ENCODE measurements at places on chromosomes 7 and 10.

DNA sequence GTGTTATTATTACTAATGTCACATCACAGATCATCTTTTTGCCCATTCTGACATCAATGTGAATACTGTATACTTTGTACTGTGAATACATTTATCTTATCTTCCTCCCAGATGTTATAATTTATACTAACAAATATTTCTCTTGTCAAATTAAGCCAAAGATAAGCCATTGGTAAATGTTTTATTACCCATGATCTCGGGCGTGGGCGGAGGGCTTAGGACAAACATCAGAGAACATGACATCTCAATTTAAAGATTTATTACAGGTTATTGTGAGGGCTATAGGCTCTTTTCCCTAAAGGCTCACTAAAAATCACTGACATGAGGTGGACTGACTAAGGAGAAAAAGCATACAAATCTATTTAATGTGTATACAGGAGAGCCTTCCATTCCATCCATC is 58.2 kb upstream of the DGKB start:
- DNase-seq: no peak

DNA sequence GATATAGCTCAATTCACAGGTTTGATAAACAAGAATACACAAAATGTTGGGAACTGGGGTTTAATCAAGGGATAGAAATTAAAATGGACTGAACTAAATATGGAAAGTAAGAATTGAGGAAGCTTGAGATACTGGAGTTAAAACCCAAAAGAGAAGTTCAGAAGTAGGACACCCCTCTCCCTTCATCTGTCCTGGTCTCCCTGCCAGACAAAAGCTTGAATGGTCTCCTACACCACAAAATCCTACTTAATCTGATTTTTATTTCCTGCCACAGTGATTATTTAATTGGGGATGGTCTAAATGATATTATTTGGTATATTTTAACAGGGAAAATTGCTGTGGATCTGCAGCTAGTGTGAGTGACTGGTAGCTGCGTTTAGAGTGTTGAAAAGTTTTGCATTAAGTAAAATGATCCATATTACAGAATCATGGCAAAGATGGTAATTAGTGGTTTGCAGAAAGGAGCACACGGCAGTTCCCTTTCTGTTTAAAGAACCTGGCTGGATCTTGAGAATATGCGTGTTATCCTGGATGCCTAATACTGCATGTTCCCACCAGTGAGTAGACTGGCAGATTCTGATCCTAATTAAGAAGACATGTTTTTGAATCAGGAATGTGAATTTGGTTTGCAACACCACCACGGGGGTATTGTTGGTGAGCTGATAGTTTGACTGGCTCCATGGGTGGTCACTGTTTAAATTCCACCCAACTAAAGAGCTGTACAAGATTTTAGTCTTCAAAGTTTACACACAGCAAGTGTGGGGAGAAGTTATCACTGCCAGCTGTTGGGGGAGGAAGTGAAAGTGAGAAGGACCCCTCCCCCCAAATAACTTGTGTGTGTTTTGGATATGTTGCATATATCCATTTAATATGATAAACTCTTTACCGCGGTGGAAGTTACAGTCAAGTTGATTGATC is 5.5 kb downstream of the RBM20 start:
- DNase-seq: no peak

- DNase-seq: no peak
These were observed 7.3 kb downstream of the POLL start for GRCh38 chr10:101580486-101581399.

GRCh38 chr10:111076682-111077478 is at the start of gene ADRA2A:
ADRA2A (plus strand) TSS chr10:111077029; CDS start chr10:111077997, 968 bp downstream.
- DNase-seq: no peak

GRCh38 chr7:87128861-87129267 is 23.4 kb upstream of the DMTF1 start:
- DNase-seq: no peak

- DNase-seq: no peak
These were observed 18.0 kb downstream of the RNLS start for GRCh38 chr10:88565072-88565471.

DNA sequence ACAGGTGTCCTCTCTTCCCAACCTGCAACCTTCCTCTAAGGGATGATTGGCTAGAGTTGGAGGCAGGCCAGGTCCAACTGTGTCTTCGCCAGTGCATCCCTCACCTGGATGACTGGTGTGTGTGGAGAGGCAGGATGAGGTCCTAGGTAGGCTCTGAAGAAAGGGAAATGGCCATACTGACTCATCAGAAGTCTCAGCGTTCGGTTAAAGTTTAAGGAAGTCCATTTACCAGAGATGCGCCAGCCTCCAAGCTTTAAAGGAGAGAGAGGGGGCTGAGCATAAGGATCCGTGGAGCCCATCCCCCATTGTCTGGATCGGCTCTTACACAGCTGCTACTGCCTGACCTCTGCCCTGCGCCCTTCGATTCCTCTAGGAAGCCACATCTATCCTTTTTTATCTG is 4.4 kb downstream of the KEL start:
- DNase-seq: no peak

DNA sequence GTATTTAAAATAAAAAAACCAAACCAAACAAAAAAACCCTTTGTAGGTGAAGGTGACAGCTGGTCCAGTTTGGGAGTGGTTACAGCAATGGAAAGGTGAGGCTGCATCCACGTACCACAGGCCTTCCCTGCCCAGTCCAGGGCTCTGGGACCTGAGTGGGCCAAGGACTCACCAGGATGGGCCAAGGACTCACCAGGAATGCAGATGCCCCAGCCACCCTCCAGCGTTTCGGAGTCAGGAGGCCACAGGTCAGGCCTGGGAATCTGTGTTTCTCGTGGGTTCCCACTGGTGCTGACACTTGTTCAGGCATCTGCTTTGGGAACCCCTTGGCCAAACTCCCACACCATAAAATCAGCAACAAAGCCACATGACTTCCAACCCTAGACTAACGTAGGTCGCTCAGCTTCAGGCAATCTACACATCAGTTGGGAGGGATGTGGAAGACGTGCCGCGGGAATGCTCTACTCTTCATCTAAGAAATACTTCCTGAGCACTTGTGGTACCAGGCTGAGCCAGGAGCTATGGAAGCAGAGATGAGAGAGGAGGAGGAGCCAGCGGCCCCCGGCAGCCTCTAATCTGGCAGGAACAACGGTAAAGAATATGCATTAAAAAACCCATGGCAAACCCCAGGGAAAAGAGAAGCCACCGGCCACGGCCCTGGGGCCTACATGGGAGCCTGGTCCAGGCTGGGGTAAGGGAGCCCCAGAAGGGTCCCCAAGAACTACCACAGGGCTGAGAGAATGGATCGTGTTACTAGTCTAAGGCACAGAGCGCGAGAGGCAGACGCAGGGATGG is 473.4 kb downstream of the PTPRN2 start:
- no peak for DNase-seq

DNA sequence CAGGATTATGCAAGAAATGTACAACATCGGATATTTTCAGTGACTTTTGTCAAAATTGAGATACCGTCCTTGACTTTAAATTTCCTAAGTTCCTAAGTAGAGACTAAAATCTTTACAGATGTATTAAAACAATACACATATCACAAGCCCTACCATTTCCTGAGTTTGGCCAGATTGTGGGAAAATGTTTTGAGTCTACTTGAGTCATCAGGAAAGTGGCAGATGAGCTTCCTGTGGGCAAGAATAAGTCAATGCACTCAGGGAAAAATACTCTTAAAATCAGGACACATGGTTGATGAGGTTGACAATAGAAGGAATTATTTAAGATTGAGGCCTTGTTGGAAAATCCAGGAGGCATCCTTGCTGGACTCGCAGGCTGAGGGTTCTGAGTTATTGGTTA is 162.5 kb downstream of the SNX10 start:
- DNase-seq: no peak

GRCh38 chr7:44985033-44985695 is 6.3 kb upstream of the MYO1G start:
- no peak for DNase-seq

DNA sequence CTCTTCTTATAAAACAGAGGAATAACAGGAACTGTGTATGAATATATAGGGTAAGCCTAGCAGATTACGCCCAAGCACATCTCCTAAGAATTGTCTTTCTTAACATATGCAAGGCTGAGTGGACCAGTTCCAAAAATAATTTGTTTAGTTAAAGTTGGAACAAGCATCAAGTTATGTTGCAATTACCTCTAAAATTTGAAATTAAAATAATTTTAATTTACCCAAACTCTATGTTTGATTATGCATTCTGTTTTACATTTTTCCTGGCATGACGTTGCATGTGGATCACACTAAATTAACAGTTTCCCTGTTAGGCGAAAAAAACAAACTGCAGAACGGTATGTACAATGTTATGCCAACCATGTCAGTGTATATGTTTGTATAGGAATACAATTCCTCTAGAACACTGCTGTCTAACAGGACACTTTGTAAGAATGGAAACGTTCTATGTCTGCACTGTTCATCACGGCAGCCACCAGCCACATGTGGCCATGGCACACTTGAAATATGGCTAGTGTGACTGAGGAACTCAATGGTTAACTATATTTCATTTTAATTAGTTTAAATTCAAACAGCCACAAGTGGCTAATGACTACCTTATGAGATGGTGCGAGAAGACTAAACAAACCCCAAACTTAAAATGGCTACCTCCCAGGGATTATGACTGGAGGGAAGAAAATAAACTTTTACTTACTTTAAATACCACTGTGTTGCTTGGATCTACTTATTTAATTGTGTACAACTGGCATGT is 281.1 kb upstream of the KLF14 start:
- DNase-seq: no peak

DNA sequence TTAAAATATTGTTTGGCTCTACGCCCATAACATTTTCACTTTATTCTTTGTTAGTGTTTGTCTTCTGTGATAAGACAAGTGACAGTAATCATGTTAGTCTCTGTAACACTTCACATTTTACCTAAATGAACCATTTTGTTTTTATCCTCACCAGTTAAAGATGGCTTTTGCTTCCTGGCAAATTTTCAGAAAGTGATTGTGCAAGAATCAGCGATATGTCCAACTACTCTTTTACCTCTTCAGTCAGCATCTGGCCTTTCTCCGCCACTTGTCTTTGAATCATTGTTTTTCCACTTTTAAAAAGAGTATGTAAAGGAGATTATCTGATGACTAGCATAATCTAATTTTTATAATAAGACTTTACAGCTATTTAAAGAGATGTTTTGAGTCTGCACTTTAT is 3.5 kb downstream of the DGKB start:
- DNase-seq: no peak

DNA sequence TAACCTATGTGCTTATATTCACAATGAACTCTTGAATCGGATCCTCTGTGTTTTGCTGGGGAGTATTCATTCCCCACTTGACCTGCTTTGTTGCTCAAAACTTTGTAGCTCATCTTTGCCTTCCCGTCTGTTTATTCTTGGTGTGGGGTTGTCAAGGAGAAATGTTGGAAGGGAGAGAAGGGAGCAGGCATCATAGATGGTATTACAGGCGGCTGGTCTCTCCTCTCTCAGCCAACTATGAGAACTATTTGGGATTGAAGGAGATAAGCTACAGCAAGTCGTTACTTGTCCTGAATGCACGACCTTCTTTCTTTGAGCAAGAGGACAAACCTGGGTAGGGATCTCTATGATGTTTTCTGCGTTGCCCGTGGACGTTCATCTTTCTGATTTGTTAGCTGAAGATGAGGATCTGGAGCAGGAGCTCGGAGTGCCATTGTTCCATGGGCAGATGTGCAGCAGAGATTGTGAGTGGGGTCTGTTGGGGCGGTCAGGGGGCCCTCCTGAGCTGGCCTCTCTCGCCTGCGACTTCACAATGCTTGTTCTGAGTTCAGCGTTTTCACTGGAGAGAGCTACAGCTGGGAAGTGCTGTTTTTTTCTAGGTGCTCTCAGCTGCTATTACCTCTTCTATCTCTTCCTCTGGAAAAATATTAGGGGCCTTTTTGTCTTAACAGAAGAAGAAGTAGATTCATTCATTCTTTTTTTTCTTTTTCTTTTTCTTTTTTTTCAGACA is 126.9 kb upstream of the KLF6 start:
- DNase-seq: no peak

DNA sequence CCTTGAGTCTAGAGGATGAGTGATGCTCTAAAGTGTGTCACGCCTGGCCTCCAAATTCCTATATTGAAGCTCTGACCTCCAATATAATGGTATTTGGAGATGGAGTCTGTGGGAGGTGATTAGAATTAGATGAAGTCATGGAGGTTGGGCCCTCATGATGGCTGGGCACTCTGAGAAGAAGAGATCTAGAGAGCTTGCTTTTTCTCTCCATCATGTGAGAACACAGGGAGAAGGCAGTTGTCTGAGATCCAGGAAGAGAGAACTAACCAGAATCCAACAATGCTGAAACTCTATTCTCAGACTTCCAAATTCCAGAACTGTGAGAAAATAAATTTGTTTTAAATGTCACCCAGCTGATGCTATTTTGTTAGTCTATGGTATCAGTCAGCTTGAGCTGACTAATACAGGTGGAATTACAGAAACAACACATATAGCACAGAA is 15.1 kb downstream of the RNF216 start:
- no peak for DNase-seq

DNA sequence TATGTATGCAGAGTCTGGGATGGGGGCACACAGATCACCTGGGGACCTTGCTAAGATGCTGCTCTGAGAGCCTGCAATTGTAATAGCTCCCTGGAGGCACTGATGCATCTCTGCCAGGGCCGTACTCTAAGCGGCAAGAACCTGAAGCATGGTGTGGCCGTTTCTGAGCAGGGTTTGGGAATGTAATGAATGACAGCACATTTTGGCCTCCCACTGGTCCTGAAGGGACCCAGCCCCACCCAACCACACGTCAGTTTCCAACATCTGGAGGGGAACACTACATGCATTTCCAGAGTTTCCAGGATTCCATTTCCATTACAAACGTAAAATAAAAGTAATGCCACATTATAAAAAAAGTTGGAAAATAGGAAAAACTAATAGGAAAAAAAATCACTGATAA is 14.0 kb downstream of the ZCCHC24 start:
- DNase-seq: no peak

GRCh38 chr10:133055470-133055869 is 32.3 kb upstream of the ADGRA1 start:
- DNase-seq: no peak

DNA sequence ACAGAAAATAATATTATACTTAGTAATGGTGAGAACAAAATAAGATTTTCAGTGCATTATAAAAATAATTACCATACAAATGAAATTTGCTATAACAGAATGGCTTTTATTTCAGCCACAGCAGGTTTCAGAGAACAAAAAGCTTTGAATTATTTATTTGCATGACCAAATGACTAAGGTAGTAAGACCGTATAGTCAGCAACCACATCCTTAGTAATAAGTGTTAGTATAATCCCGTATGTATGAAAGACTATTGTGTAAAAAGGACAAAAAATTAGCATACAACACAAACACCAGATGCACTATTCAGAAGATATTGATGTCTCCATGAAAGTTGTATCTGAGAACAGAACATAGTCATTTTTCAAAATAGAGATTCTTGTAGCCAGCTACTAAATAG is 12.2 kb downstream of the PDZD8 start:
- no peak for DNase-seq

DNA sequence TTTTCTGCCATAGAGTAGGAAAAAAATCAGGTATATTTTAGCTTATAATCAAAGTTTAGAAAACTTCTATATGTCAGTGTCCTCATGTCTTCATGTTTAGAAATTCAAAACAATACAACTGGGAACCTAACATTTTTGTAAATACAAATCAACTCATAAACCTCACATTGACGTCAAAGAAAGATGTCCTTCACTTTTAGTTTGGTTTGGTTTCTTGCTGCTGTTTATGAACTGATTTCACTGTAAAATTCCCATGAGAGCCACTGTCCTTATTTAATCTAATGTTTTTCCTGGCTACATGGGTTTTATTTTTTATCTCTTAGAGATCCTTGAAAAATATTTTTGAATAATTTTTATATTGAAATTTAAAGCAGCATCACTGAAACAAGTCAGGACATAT is 208.4 kb downstream of the DYNC1I1 start:
- no peak for DNase-seq

GRCh38 chr10:51800121-51800520 is 100.7 kb upstream of the CSTF2T start:
- DNase-seq: no peak
